ENCODE measurements at places on chromosomes 3 and 15. TPM values are rescaled to one million over a fixed set of nuclear protein-coding genes. Genes with fewer than 3 reads are reported as not detected.

DNA sequence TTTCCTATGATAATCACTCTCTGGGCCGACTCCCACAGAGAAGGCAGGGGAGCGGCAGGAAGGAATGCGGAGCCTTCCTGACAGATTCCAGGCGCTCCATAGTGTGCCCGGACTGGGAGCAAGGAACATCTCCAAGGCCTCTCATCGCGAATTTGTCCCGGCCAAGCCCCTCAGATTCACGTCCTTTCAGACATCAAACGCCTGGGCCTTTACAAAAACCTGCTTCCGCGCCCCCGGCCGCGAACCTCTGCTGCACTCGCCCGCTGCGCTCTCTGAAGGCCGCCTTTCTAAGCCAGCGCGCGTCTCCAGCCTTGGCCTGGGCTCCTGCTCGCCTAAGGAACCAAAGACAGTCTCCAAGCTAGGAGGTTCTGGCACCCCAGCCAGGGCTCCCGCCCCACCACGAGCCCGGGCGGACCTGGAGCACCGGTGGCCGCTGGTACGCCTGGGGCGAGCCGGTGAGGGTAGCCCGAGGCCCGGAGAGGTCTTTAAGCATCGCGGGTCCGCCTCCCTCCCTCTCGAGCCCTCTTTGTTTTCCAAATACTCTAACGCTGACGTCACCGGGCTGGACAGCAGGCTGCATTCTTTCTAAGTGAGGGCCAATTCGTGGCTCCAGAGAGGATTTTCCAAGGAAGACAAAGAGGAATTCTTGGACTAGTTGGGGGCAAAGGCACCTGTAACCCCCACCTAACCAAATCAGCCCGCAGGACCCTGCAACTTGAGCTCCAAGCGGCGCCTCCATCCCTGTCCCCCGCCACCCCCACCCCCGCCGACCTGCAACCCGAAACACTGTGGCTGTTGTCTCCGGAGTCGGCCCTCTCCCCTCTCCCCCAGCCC lies 759 bp downstream of the AMOTL2 start:
- DNase-seq, result no peak

The LHFPL4 gene
- not detected for total RNA-seq

- DNase-seq, result no peak
Measured at GRCh38 chr15:61517776-61518175, 288.7 kb upstream of the RORA start.

GRCh38 chr3:123788710-123789109 lies 95.4 kb downstream of the MYLK start:
- DNase-seq, result no peak

The PCSK6 gene
- total RNA-seq, result 0.54 TPM

The LRRN1 gene
- total RNA-seq, result 3.8 TPM

- DNase-seq, result no peak
Measured at GRCh38 chr3:10596746-10597448, 91.5 kb upstream of the ATP2B2 start.

DNA sequence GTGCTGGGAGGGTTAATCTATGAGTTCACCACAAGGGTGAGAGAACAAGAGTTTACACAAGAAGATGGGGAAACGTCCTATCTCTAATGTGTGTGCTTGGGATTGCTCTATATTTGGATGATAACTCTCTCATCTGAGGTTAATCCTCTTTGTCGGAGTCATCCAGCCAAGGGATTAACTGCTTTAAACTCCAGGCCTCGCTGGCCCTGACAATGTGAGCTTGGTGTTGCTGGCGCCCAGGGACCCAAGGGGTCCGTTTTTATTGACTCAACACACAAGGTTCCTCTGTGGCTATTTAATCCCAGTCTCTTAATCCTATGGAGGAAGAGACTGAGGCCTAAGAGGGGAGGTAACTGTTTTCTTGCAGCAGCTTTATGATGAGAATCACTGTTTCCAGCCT lies 14.2 kb downstream of the SV2B start:
- DNase-seq, result no peak

DNA sequence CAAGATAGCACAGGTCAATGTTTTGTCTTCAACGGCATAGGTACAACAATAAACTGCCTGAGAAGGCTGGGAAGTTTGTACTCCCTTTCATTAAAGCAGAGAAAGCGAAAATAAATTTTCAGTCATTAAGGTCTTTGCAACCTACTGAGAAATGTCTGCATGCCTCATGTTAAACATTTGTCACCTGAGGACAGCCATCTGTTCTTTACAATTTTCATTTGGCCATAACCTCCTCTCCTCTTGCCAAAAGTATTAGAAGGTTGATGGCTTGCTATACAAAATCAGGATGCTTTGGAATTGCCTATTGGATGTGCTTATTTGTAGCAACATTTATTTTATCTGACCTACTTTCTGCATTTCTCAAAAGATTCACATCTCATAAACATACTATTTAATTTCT lies 122.7 kb downstream of the GOLIM4 start:
- DNase-seq, result no peak

DNA sequence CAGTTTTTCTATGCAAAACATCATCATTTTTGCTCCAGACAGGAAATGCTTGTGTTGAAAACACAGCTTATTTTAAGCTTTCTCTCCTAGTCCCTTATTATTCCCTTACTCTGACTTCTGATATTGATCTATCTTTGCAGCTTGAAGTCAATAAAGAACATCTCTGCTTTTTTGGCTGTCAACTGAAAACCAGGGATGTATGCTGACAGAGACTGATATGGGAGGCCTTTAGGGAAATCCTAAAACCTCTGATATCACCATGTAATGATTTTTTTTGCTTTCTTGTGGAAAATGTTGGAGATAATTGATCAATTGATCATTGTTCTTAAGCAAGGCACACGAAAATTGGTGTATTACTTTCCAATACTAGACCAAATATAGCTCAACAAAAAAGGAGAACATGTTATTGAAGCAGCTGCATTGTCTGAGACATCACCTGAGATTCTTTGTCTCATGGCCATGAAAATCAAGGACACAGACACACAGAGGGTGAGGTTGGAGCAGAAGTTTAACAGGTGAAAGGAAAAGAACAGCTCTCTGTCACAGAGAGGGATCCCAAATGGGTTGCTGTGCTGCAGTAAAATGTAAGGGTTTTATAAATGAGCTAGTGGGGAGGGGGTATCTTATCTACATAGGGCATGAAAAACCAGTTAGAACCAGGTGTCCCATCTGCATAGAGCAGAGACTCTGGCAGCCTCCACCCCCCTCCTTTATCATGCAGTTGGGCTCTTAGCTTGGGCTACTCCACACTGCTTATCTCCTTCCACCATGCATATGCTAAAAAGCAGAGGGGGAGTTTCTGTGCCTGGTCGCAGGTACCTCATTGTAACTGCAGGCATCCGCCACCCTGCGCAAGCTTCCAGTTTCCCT lies 17.0 kb upstream of the SENP7 start:
- peak; percentile 36 for DNase-seq

The CCR3 gene
- total RNA-seq, result 0.27 TPM

GRCh38 chr3:185824051-185825005 lies 514 bp downstream of the IGF2BP2 start:
- peak; percentile 35 for DNase-seq

The SOX14 gene
- total RNA-seq, result not detected

DNA sequence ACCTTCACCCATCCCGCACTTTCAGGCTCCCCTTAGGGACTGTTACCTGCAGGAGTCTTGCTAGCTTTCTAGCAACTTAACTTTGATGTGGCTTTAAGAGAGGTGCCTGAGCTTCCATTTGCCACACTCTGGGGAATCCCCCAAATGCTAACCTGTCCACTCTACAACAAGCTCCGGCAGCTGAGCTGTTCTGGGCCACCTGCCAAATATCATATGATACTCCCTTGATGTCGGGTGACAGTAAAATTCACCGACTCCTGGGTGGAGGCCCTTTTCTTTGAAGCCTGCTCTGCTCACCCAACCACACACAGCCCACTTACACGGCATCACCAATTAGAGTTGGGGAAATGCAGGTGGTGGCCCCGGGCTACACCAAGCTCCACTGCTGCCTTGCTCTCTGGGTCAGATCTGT lies 38.0 kb upstream of the XCR1 start:
- peak; percentile 43 for DNase-seq

The PEX5L gene
- under 0.01 TPM for total RNA-seq

DNA sequence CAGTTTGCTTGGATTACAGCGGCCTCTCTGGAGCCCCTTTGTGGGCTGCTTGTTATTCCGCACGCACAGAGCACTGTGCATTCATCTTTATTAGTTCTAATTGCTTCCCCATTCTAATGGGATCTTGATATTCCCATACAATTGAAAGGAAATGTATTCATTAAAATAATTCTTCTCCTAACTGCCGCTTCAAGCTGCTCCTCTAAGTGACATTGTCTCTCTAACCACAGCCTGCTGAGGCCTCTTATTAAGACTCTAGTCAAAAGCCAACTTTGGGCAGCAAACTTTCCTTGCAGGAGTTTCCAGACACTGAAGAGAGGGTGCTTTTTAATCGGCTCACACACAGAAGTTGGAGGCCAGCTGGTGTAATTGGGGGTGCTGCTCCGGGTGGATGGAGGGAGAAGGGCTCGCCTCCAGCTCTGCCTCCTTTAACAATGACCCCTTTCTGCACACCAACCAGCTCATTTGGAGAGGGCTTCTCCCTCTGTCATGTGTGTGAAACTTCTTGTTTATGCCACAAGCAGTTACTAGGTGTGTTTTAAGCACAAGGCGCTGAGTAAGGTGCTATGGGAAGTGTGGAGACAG lies 5.6 kb upstream of the MAGEF1 start:
- no peak for DNase-seq

- no peak for DNase-seq
Measured at GRCh38 chr3:158384019-158384418, 187.0 kb upstream of the MLF1 start.

DNA sequence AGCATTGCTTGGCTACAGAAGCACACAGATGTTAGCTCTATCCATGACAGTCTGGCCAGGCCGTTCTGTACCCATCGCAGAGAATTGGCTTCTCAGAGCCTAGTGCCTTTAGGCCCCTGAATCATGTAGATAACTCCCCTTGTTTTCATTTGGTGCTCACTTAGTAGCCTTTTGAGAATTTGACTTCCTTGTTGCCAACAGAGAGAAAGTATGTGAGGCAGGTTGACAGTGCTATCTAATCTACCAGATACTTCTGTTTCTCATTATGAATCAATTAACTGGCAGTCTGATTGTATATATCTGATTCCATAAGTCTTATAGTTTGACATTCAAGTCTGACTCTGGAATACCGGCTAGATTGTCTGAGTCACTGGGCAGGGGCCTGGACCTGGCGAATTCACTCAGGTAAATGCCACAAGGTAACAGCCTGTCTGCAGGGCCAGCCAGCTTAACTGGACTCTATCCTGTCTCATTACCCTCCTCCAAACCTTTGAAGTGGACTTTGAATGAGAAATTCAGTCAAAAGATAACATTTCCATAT lies 160.2 kb downstream of the GHSR start:
- peak; percentile 7 for DNase-seq

The TRPC1 gene
- total RNA-seq, result 5.7 TPM

- no peak for DNase-seq
Measured at GRCh38 chr15:60130398-60130797, 126.3 kb downstream of the FOXB1 start.

DNA sequence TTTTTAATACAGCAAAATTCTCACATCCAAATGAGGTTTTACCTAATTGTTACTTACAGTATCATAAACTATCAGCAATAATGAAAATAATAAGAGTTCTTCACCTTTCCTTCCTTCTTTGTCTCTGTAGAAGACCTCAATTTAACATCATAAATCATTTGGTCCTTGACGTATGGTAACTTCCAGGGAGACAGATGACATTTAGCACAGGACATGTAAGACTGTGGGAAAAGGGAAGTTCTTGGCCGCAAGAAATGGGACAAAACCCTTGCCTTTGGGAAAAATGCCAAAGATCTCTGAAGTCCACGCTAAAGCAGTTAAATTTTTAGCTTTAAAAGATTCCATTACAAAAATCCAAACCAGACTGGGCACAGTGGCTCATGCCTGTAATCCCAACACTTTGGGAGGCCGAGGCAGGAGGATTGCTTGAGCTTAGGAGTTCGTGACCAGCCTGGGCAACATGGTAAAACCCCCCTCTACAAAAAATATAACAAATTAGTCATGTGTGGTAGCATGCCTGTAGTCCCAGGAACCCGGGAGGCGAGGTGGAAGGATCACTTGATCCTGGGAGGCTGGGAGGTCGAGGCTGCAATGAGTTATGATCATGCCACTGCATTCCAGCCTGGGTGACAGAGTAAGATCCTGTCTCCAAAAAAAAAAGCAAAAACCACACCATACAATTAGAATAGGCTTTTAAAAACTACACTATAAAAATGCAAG lies 8.8 kb downstream of the PTPN9 start:
- DNase-seq, result no peak

GRCh38 chr3:15637131-15637951 lies 35.8 kb downstream of the BTD start:
- DNase-seq, result no peak

The CFAP100 gene
- not detected for total RNA-seq

The BCHE gene
- under 0.01 TPM for total RNA-seq

DNA sequence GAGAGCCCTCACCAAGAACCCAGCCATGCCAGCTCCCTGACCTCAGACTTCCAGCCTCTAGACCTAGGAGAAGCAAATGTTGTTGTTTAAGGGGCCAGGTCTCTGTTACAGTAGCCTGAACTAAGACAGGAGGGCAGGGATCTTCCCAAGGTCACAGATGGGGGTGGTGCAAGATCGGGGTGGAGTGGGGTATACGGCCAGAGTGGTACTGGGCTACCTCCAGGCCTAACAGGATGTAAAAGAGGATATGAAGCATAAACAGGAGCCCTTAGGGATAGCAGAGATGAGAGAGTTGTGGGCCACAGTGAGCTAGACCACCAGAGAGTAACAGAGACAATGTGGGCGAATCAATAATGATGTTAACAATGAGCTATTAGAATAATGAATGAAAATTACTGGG lies 82.9 kb downstream of the TOP2B start:
- no peak for DNase-seq

GRCh38 chr15:67968966-67969365 lies 85.1 kb upstream of the PIAS1 start:
- no peak for DNase-seq

GRCh38 chr15:86183596-86184491 lies 104.2 kb downstream of the AGBL1 start:
- no peak for DNase-seq

- DNase-seq, result no peak
Measured at GRCh38 chr3:11053926-11054503, 61.5 kb downstream of the SLC6A1 start.

GRCh38 chr3:123724306-123724705 lies 139.5 kb upstream of the HACD2 start:
- no peak for DNase-seq

GRCh38 chr3:17683542-17684207 lies 58.8 kb downstream of the TBC1D5 start:
- DNase-seq, result no peak

The POLQ gene
- 1.1 TPM for total RNA-seq

The ECE2 gene
- total RNA-seq, result not detected

The ITPKA gene
- 1.1 TPM for total RNA-seq

Data from hematopoietic multipotent progenitor cell (in vitro differentiated cells).